ENCODE measurements at places on chromosomes 12 and 14. TPM values are rescaled to one million over a fixed set of nuclear protein-coding genes. Genes with fewer than 3 reads are reported as not detected.

DNA sequence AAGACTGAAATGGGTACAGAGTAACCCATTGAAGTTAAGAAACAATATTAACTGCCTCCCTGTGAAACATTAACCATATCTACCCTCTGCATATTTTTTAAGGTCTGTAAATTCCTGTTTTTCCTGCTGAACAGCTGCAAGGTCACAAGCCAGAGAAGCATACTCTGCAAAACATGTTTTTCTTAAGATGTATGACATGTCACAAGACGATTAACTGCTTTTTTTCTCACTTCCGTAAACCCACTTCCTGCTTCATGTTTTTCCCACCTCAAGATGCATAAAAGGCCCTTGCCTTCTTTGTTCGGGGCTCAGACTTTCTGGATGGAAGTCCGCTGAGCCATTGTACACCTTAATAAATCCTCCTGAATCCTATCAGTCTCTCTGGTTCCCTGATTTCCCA, 504.7 kb upstream of the MIS18BP1 start:
- DNase-seq = no peak

DNA sequence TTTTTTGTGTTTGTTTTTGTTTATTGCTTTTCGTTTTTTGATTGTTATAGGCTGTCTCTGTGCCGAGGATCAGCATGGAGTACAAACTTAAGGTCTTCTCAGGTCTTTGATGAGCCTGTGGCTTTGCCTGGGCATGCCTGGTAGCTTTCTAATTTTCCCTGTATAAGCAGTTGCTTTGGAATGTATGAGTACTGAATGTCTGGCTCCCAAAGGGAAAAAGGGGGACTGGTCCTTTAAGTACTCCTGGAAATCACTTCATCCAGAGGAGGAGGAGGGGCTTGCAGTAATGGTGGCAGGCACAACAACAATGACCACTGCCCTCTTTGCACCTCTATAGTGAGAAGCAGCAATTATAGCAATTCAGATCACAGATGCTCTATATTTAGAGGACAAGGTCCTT, 67.6 kb upstream of the TTC7B start:
- no peak for DNase-seq

GRCh38 chr12:89650239-89650638, 58.4 kb downstream of the ATP2B1 start:
- DNase-seq = no peak

GRCh38 chr14:35220920-35221319, 71.3 kb upstream of the PSMA6 start:
- no peak for DNase-seq

DNA sequence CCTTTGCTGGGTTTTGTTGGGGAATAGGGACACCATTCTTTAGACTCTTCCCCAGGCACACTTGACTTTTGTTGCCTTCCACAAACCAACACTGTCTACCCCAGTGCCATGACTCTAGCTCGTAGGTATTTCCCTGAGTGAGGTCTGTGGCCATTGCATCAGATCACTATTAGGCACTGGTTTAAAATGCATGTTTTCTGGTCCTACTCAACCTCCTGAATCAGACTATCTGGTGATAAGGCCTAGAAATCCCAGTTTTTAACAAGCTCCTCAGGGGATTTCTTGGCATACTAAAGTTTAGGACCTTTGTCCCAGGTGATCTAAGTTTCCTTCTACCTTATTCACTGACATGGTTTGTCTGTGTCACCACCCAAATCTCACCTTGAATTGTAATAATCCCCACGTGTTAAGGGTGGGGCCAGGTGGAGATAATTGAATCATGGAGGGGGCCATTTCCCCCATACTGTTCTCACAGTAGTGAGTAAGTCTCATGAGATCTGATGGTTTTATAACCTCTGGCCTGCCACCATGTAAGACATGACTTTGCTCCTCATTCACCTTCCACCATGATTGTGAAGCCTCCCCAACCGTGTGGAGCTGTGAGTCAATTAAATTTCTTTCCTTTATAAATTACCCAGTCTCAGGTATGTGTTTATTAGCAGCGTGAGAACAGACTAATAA, 87.8 kb upstream of the PSMC1 start:
- no peak for DNase-seq

- DNase-seq = no peak
Measured at GRCh38 chr12:68056300-68056699, 67.1 kb downstream of the IFNG-AS1 start.

DNA sequence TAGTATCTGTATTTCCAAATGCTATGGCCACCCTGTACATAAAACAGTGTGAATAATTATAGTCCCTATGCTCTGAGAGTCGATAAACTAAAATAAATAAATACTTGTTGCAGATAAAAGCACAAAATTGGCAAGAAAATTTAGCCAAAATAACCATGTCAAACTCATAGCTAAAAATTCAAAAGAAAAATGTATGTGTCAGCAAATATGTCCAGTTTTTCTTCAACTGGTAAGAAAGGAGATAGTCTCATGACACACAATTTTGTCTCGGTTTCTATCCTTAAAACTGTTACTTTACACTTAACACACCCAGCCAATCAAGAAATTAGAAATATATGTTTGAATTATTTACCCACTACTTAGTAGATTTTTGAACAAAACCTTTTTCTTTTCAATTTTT, 145.6 kb upstream of the FSCB start:
- no peak for DNase-seq

DNA sequence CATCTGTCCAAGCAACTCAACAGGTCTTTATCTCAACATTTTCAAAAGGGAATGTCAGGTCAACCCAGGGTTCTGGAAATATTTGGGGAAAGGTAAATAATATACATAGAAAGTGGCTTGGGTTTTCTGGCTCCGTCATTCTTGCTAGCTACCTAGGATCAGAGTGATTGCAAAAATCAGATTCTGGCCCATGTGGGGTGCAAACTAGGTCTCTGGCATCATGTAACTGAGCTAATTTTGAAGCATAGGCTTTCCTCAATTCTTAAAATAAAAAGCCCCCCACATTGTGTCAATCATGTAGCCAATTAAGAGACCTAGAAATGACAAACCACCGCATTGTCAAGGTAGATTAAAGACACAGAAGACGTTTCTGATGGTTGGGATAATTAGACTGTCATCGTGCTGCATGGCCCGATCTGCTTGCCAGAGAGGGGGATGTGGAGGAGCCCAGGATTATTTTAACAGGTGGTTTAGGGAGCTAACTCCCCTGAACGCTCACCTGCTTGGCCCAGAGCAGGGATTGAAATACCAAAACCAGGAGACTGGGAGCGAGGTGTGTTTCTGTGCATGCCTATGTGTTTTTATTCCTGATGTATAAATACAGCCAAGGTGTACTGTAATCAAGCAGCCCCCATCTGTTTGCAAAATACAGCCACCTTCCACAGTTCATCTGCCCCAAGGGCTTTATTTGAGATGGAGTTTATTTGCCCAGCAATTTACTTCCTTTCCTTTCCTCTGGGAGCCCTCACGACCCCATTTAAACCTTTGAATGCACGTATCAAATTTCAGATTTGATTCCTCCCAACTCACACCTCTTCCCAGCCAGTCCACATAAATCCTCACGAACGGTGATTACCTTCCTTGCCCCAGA, 189.5 kb downstream of the TTC8 start:
- DNase-seq = no peak

DNA sequence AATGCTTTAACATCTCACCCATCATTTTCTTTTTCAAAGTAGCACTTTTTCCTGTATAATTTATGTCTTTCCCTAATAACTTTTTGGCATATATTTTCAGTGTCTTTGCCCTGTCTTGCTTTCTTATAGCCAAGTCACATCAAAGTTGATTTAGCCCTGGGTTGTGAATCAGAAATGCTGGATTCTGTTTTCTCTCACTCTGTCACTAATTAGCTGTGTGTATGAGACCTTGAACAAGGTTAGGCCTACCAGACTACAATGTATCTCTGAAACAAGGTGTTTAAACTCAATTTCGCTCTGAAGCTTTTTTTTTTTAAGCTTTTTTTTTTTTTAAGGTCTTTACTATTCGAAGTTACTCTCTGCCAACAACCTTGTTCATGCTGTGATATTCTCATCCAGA, 25.7 kb downstream of the CNOT2 start:
- DNase-seq = no peak

- DNase-seq = peak; percentile 10
Measured at GRCh38 chr14:21923820-21924219, 250.2 kb upstream of the OR4E1 start.

DNA sequence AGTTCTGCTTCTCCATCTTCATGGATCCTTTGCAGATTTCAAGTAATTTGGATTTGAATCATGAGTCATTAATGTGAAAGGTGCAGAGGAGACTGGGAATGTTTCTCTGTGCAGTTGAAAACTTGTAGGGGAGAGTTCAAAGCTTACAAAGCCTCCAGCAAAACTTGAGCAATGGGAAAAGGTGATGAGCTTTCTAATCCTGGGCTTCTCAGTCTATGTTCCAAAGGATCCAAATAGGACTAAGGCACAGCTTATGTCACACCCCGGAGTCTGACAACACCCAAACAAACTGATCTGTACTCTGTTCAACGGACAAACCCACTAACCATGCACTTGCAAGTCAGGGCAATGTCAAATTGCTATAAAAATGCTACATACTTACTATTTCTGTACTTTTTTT, 134.8 kb downstream of the DUSP6 start:
- DNase-seq = no peak

GRCh38 chr12:9782547-9783382, 22.1 kb upstream of the CD69 start:
- DNase-seq = no peak

- peak; percentile 41 for DNase-seq
Measured at GRCh38 chr14:21997300-21997699, 323.7 kb upstream of the OR4E1 start.

DNA sequence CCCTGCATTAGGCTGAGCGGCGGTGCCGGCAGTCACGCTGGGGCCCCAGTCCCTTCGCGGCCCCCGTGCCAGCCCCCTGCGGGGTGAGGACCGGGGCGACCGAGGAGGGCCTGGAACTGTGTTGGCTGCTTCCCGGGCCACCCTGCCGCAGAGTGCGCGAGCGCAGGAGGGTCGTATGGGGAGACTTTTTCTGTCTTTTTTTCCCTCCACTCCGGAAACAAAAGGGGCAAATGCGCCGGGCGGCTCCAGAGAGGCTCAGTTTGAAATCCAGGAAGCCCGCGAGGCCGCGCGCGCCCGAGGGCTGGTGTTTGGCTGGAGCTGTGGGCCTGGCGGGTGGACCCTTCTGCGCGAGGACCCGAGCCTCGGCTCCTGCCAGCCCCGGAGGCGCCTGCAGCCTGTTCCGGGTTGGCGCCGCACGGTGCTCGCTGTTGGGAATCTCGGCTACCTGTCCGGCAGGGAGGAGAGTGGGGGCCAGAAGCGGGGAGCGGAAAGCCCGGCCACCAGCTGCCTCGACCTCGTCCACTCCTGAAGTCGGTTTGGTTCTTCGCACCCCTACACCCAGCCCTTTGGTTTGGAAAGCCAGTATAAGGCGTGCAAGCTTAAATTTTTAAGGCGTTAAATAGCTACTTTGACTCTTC, 638 bp downstream of the PLEKHG3 start:
- no peak for DNase-seq

- peak; percentile 23 for DNase-seq
Measured at GRCh38 chr14:59126714-59127436, 61.6 kb upstream of the DAAM1 start.

DNA sequence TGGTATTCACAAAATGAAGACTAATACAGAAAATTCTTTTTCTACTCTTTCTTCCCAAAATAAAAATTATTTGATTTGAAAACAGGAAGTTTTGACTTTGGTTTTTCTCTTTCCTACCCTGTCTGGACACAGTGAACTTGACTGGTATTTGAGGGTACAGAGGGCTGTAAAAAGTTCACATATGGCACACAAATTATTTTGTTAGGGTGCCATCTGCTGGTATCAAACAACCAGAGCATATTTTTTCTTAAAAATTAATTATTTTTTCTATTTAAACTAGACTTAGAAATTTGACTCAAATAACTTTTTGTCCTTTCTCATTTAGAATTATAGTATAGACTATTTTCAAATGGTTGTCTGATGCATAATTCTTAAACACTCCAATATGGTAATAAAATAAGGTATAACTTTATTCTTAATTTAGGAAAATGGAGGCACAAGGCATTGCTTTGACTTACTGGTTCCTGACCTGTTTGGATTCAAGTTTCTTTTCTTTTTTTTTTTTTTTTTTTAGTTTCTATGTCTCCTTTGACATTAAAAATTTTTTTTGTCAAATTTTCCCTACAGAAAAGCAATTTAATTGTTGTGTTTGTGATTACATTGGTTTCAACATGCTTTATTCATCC, 390.6 kb downstream of the PRKD1 start:
- DNase-seq = no peak

- DNase-seq = no peak
Measured at GRCh38 chr12:71949646-71950045, 11.0 kb downstream of the TPH2 start.

GRCh38 chr12:4114986-4115385, 158.6 kb upstream of the CCND2 start:
- peak; percentile 23 for DNase-seq

- no peak for DNase-seq
Measured at GRCh38 chr12:62211510-62211909, 48.7 kb upstream of the USP15 start.

GRCh38 chr14:90616313-90616712, 199.9 kb downstream of the TTC7B start:
- no peak for DNase-seq

DNA sequence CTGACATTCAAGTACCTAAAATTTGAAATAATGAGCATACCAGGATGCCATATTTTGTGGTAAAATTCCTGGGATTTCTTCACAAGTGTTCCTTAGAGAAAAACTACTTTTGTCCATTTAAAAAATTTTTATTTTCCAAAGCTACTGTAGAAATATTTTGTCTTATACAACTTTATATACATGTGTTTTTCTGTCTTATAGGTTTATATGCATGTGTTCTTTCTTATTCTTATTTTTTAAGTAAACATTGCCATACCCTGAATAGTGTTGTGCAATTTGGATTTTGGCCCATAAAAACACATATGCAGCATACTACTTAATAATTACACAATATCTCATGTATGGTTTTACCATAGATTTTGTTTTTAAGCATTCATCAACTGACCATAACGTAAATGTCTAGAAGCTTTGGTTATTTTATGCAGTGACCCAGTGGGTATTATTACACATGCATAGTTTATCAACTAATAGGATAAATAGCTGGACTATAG, 1107.4 kb upstream of the SEL1L start:
- no peak for DNase-seq

GRCh38 chr12:90695415-90695814, 259.6 kb downstream of the CCER1 start:
- no peak for DNase-seq

GRCh38 chr12:131905081-131905629, 10.7 kb downstream of the ULK1 start:
- no peak for DNase-seq

Gene MMP17
- total RNA-seq = not detected

Gene KCNMB4
- total RNA-seq = 1.6 TPM

Gene PRR4
- total RNA-seq = 3.0 TPM

Gene ACOT6
- not detected for total RNA-seq

Gene FSCB
- total RNA-seq = not detected

Data from activated T-cell treated with anti-CD3 and anti-CD28 coated beads, Interleukin-2, amount 50 U/mL, for 72 hours (primary cell).